ENCODE measurements at places on chromosomes 16 and 17.

DNA sequence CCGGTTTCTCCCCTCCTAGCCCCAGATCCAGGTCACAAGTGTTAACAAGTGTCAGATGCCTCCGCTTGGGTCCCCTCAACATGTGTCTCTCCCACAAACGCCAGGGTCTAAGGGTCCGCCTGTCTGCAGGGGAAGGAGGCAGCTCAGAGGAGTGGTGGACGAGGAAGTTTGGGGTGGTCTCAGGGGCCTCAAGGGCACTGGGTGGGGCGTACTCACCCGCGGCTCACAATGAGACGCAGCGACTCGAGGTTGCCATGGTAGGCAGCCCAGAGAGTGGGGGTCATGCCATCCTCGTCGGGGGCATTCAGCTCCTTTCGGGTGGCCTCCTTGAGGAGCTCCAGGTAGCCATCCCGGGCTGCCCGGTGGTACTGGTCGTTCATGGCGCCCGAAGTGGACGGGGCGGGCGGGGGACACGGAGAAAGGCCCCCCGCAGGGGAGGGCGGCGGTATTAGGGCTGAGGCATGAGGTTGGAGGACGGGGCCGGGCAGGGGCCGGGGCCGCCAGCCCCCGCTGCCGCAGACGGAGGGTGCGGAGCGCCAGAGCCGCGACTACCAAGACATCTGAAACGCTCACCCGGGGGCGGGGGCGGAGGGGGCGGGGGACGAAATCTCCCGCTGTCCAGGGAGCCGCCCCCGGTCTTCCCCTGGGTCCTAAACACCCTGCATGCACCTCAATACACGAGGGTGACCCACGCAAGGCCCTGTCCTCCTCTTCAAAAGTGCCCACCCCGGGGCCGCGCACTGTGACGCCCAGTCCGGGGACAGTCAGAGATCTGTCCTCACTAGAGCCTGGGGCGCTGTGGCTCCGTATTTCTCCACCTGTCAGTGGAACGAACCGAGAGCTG is at the start of gene USH1G:
Gene USH1G (minus strand): TSS at position 562 of the 844 bp plus-strand sequence. CDS start 182 bp downstream, at position 380.
- no peak for DNase-seq

DNA sequence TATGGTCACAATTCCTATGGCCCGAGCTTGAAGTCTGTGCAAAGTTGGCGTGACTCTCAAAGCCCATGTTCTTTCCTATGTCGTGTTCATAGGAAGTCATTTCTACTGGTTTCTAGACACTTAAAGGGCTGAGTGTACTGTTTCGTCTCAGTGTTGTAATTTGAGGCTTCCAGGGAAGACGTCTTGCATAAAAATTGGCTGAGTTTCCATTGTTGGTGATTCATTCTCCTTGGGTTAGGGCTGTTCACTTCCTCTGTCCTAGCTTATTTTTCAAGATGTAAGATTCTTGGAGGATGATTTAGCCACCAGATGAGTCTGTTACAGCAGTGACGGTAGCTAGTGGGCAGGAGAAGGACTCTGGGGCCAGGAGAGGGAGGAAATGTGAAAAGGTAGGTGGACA is 43.1 kb downstream of the PIK3R5 start:
- DNase-seq = no peak

DNA sequence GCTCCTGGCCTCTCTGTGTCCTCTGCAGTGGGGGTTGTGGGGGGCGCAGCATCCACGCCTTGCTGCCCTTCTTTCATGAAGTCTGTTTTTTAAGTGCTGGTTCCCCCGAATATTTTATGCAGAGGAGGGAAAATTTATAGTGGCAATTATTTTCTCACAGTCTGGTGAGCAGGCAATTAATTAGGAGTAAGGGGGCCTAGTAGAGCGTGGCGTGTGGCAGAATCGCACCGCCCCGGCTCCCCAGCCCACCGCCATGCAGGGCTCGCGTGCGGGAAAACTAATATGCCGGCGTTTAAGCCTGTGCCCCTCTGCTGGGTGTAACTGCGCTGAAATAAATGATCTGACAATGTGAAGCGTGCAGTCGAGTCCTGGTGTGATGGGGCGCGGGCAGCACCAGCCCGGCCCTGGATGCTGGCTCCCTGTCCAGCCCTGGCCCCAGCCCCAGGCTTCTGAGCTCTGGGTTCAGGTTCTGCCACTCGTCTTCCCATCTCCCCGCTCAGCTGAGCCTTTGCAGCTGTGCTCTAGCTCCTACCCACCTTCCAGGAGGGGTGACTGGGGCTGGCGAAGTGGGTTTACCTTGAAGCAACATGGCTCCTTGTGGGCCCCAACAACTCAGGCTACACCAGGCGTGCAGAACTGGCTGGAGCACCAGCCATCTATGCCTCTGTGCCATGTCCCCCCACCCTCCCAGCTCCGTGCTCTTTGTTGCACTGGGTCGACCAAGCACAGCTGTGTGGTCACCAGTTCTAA is 13.8 kb downstream of the ENGASE start:
- no peak for DNase-seq

- no peak for DNase-seq
Observed at GRCh38 chr16:63596716-63597115, 1525.1 kb downstream of the CDH11 start.

- no peak for DNase-seq
Observed at GRCh38 chr17:82846061-82846691, 6.4 kb upstream of the ZNF750 start.

GRCh38 chr17:16935786-16936185 is 36.1 kb downstream of the TNFRSF13B start:
- no peak for DNase-seq

GRCh38 chr17:78890498-78890897 is 12.5 kb downstream of the CEP295NL start:
- no peak for DNase-seq

DNA sequence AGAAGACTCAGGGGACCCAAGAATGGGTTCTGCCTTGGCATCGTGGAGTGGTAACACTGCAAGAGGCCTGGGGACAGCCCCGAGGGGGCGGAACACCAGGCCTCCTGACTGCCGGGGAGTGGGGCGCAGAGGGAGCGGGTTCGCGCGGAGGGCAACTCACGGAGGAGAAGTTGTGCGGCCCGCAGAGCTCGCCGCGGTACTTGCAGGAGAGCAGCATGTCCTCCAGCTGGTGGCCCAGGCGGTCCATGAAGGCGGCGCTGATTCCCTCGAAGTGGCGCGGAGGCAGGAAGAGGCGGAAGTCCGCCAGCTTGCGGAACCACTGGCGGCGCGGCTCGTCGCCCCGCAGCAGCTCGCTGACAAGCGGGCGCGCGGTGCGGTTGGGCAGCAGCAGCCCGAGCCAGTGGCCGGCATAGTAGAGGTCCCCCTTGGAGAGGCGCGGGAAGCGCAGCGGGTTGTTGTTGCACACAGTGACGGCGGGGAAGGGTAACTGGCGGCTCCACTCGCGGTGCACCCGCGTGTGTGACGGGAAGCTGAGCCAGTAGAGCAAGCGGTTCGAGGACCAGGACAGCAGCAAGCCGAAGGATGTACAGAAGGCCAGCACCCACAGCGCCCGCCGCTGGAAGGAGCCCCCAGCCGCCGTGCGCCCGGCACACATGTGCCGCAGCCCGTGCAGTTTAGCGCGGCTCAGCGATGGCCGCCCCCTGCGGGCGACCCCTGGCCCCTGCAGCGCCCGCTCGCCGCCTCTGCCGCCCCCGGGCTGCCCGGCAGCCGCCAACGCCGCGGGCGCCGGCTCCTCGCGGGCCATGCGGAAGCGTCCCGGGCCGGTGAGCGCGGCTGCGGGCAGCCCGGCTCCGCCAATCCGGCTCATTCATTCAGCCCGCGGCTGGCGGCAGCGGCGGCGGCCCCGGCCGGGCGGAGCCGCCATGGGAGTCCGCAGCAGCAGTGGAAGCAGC is 1.6 kb downstream of the ASIC2 start:
- DNase-seq = no peak

GRCh38 chr17:63419949-63420867 is 25.9 kb downstream of the CYB561 start:
- no peak for DNase-seq

- DNase-seq = no peak
Observed at GRCh38 chr17:10613775-10614513, 43.2 kb downstream of the MYH3 start.

DNA sequence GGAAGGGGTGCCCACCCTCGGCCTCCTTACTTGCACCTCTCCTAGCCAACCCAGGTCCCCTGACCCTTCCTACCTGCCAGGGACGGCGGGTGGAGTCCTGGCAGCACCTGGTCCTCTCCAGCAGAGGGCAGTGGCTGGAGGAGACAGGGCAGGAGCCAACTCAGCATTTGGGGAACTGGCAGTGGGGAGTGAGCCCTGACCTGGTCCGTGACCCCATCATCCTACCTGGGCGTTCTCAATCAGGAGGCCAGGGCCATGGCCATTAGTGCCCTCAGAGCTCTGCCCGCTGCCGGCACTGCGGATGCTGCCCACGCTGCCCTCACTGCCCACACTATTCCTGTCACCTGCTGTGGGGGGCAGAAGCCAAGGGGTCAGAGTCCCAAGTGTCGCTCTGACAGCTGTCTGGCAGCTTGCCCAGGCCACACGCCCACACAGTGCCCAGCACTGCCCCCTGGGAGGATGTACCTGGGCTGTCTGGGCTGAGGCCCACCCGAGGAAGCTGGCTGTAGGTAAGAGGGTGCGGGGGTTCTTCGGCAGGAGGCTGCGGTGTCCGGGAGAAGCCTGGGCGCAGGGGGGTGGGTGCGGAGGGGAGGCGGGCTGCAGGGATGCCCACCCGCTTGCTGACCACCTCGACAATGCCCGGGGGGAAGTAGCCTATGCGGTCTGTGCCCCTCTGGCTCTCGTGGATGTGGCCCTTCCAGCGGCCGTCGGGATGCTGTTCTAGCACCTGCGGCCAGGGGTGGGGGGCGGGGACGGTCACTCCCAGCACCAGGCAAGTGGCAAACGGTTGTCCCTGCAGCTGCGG is 10.8 kb downstream of the CASKIN2 start:
- DNase-seq = no peak

DNA sequence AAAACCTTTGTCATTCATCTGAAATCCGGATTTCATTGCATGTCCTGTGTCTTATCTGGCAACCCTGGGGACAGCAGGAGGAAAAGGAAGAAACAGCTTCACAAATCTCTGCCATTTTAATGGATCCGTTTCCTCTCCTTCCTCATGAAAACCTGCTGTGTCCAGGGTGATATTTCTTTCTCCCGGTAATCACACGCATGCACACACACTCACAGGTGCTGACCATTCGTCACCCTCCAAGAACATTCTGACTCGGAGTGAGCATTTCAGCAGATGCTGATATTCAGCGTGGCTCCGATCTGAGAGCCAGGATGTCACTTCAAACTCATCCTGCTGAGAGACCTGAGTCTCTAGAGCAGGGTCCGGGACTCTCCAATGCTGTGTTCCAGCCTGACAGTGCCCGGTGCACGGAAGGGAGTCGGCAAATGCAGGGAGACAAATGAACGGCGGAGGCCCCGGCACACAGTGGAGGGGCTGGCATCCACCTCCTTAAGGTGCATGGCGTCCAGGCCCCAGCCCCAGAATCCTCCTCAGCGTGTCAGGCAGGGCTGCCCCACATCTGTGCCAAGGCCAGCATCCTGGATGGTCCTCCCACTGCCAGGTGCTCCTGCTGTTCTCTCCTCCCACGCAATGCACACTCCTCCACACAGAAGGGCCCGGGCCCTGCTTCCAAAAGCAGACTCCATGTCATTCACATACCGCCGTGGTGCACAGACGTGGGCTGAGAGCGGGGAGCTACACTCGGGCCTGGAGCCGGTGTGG is 70.7 kb downstream of the RBFOX3 start:
- DNase-seq = no peak

DNA sequence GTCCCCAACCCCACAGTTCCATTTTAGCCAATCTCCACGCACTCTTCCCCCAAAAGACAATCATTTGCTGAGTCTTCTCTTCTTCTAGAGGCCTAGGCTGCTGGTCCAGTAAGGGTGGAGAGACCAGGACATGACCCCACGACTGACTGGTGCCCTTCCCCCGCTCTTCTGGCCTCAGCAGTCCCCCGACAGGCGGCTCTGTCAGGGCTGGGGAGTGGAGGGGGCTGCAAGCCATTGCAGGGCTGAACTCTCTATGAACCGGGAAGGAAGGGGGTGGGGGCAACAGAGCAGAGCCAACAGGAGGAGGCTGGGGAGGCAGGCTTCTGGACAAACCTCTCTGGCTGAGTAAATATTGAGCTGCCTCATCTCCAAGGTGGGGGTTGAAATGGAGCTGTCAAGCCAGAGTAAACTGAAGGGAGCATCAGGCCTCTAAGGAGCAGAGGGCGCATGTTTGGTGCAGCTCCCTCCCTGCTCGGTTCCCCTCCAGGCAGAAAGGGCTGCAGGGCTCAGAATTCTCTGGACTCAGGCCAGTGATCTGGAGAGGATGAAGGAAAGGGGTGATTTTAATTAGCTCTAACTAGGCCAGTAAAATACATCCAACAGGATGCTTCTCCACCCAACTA is 8.7 kb downstream of the HOXB1 start:
- no peak for DNase-seq

GRCh38 chr16:50917950-50918703 is 176.2 kb downstream of the CYLD start:
- DNase-seq = no peak

Data from stimulated activated CD4-positive, alpha-beta T cell treated with anti-CD3 and anti-CD28 coated beads, Interleukin-1b, Interleukin-23, amount 100 ng/mL, for 24 hours (primary cell).